Stimulated activated CD4-positive, alpha-beta T cell treated with anti-CD3 and anti-CD28 coated beads, Interleukin-1b, Interleukin-23, amount 100 ng/mL, for 24 hours (primary cell): ENCODE measurements at places on chromosomes 3 and 15.
A peak's percentile ranks its signal among the peaks of the same experiment; 100 is the strongest.

DNA sequence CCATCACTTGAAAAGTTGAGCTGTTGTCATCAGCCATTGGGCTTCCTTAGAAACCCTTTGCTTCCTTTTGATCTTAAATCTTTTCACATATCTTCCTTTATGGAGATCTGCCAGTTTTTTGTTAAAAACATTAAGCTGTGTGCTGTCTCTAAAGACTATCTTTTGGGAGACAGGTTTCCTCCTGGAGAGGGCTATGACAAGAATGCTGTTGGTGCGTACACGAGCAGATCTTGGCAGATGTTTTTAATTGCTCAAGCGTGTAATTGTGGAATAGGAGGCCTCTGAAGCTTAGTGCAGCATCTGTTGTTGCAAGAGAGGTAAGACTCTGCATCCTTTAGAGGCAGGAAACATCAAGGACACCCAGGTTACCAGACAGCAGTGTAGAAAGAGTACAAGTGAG lies 56.8 kb downstream of the PHLDB2 start:
- no peak for DNase-seq

- no peak for DNase-seq
Measured at GRCh38 chr3:116267116-116267515, 178.2 kb downstream of the LSAMP start.

GRCh38 chr15:67107014-67107812 lies 41.8 kb downstream of the SMAD3 start:
- no peak for DNase-seq

GRCh38 chr3:54046641-54047214 lies 75.6 kb upstream of the CACNA2D3 start:
- DNase-seq = no peak

- DNase-seq = no peak
Measured at GRCh38 chr3:40615110-40615915, 90.6 kb downstream of the ZNF621 start.

DNA sequence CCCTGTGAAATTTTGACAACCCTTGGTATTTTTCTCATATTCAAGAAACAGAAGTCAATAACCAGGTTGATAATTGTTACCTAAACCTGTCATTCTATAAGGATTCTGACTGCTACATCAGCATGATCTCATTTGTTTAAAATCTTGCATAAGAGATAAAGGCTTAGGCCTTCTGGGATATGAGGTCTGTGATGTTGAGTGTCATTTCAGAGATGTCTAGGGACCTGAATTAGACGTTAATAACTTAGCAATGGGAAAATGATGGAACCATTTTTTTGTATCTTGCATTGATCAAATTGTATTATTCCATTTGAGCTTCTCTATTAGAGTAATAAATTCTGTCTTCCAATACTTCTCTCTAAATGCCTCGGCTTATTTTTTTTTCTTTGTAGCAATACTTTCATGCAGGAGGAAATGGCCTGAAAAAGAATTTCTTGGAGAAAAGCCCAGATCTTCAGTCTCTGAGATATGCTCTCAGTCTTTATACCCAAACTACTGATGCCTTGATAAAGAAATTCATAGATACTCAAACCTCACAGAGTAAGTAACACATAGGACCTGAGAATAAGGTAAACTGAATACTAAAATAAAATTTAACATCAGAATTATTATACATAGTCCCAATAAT lies 589.3 kb downstream of the UNC13C start:
- no peak for DNase-seq

GRCh38 chr15:52191207-52191606 lies at the start of gene GNB5:
GNB5 (minus strand) TSS chr15:52191392; CDS start chr15:52184676, 6,716 bp downstream.
- no peak for DNase-seq

DNA sequence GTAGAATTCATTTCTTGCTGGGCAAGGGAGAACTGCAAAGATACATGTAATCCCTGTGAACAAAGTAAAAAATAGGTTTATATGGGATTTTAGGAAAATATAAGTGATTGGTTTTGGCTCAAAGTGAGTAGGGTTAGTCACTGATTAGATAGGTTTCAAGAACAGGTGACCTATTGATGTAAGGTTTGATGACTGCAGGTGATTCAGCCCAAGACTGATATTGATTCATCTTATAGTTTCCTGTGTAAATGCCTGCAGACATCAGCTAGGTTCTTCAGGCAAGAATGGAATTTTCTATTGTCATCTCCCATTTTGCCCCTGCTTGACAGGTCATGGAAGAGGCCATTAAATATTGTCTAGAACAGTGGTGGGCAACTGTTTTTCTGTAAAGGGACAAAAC lies 23.9 kb upstream of the ARID3B start:
- no peak for DNase-seq

GRCh38 chr3:43905157-43905556 lies 214.4 kb downstream of the ABHD5 start:
- no peak for DNase-seq

DNA sequence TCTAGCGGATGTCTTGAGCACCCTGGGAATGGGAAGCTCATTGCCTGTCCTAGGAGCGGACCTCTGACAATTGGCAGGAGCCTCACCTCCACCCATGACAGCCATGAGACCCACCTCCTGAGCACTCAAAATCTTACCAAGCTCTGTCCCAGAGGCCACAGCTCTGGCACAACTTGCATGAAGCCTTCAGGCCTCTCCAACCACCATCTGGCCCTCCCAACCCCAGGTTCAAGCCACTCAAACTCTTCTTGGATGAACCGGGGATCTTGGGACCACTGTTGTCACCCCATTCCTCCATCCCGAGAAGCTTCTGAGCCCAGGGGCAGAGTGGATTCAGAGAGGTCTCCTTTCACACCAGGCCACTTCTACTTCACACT lies 1.5 kb downstream of the VIPR1 start:
- no peak for DNase-seq

DNA sequence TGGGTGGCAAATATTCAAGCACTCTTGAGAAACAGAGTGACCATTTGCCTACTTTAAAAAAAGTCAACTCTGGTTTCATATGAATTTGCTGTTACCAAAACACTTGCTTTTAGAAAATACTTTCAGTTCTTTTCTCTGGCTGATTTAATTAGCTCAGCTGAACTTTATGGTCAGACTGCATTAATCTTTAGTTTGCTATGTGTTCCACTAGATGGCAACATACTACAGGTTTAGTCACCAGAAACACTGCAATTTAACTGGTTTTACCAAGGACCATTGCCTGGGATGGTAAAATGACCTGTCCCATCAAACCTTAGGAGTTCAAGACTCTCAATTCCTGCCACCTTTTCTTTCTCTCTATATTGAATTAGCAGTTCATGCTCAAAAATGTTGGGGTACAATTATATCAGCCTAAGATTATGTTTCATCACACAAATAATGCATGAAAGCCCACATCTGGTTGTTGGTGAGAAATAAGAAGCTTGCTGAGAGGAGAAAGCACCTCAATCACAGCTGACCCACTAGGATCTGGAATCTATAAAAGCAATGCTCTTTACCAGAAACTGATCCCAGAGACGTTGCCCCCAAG lies 14.2 kb downstream of the EIF4E3 start:
- no peak for DNase-seq

- no peak for DNase-seq
Measured at GRCh38 chr3:49120096-49120437, 556 bp downstream of the USP19 start.

- no peak for DNase-seq
Measured at GRCh38 chr3:152331018-152331541, 62.4 kb downstream of the MBNL1 start.

GRCh38 chr3:131796558-131797198 lies 238.1 kb downstream of the CPNE4 start:
- DNase-seq = no peak

GRCh38 chr15:77674327-77674726 lies 41.6 kb upstream of the LINGO1 start:
- DNase-seq = no peak

- DNase-seq = peak; percentile 52
Measured at GRCh38 chr3:186825294-186825821, 17.2 kb upstream of the ADIPOQ start.

- DNase-seq = no peak
Measured at GRCh38 chr3:152828075-152828840, 6.7 kb upstream of the P2RY1 start.

- DNase-seq = no peak
Measured at GRCh38 chr3:151265866-151266265, 12.5 kb downstream of the P2RY14 start.

- no peak for DNase-seq
Measured at GRCh38 chr3:29639578-29640290, 358.9 kb downstream of the RBMS3 start.

DNA sequence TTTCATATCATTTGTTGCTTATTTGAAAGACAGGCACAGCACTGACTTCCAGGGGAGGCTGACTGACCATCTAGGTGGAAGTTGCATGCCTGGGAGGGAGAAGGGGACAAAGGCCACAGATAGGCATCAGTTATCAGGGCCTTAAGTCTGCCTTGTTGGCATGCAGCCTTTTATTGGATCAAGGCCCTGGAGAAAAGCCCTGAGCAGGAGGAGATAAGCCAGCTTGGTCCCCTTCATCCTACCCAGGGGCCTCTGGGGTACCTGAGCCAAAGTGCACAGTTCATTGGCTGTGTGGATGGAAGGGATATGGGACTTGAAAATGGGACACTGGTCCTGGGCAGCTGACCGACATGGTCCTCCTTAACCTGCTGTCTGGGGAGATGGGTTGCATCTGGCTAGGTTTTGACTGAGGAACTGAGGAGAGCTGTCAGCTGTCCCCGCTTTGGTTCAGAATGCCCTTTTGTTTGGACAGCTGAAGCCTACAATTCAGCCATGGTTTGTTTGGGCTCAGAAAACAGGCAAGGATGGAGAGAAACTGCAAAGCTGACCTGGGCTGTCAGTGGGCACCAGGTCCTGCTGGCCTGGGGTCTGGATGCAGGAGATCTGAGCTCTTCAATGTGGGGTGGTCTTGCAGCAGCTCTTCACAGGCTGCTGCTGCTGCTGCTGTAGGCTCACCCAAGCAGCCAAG lies 60.0 kb downstream of the FLNB start:
- no peak for DNase-seq

- no peak for DNase-seq
Measured at GRCh38 chr15:80441041-80441440, 36.9 kb downstream of the ARNT2 start.

- DNase-seq = no peak
Measured at GRCh38 chr3:71070497-71071463, 512.7 kb downstream of the FOXP1 start.

- DNase-seq = no peak
Measured at GRCh38 chr3:193357291-193357690, 21.3 kb downstream of the ATP13A5 start.

DNA sequence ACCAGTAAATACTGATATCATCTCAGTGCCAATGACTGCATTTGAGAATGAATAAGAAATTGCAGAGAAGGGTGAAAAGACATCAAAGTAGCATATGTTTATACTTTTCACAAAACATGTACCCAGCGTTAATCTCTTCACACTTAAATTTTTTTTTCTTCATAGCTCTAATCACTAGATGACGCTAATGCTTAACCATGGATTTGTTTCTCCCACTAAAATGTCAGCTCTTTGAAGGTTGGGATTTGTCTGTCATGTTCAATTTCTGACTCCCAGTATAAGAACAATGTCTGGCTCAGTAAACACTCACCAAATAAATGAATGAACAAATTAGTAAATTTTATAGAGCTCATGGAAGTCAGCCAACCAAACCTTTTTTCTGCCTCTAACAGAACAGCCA lies 78.3 kb upstream of the LMCD1 start:
- no peak for DNase-seq

DNA sequence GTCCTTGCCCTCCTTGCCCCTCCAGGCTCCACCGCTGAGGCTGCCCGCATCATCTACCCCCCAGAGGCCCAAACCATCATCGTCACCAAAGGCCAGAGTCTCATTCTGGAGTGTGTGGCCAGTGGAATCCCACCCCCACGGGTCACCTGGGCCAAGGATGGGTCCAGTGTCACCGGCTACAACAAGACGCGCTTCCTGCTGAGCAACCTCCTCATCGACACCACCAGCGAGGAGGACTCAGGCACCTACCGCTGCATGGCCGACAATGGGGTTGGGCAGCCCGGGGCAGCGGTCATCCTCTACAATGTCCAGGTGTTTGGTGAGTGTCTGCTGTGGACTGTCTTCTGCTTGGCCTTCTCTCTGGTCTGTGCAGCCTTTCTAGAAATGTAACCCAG lies 61.0 kb downstream of the BOC start:
- DNase-seq = no peak

DNA sequence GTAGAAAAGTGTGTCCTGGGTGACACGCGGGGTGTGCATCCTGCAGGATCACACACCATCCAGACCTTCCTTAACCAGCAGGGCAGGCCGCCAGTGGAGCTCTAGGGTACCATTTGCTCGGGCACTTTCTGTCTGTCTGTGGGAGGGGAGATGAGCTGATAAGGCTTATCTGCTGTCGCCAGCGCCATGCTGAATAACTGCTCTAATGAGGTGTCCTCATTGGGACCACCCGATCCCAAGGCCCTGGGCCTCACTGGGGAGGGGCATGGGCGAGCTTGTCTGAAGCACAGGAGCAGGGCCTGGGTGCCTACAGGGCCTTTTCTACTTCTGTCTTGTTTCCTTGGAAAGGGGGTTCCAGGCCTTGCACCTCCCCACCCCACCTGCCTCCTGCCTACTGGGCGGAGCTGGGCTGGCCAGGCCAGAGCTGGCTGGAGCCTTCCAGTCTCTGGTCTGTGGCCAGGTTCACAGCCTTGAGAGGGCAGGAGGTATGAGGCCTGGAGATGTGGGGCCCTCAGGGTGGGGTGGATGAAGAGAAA lies 2.5 kb upstream of the GATA2 start:
- DNase-seq = no peak

DNA sequence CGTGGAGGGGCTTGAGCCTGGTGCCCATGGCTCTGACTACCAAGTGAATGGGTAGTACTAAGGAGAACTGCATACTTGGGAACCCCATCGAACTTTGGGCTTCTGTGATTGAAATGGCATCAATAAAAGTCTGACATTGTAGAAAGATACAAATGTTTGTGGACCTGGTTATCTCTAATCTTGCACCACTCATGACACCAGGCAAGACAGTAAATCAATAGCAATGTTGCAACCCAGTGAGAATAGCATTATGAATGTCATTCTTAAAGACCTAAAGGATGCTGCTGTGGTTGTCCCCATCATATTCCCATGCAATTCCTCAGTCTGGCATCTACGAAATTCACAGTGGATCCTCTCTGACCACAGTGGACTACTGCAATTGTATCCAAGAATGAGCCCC lies 233.6 kb upstream of the LYSMD4 start:
- no peak for DNase-seq

GRCh38 chr3:147757866-147758265 lies 348.7 kb downstream of the ZIC1 start:
- no peak for DNase-seq

- no peak for DNase-seq
Measured at GRCh38 chr15:88990185-88990679, 77.1 kb upstream of the MFGE8 start.
